Dorsolateral prefrontal cortex (tissue), 122 donors: ENCODE measurements at places on chromosomes 16 and 17.

GRCh38 chr17:73387746-73388577 lies 76.2 kb upstream of the CDC42EP4 start:
- DNase-seq: no peak

- no peak for DNase-seq
Measured at GRCh38 chr16:89089120-89089519, 4.5 kb upstream of the ACSF3 start.

GRCh38 chr17:15952048-15952532 lies 7.2 kb downstream of the ADORA2B start:
- no peak for DNase-seq

GRCh38 chr17:8408371-8408770 lies 10.7 kb upstream of the RNF222 start:
- no peak for DNase-seq

DNA sequence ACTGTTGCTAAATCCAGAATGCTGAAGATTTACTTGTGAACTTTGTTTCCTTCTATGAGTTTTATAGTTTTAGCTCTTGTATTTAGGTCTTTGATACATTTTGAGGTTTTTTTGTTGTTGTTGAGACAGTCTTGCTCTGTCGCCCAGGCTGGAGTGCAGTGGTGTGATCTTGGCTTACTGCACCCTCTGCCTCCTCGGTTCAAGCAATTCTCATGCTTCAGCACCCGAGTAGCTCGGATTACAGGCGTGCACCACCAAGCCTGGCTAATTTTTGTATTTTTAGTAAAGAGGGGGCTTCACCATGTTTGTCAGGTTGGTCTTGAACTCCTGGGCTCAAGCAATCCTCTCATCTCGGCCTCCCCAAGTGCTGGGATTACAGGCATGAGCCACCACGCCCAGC lies 14.4 kb downstream of the TENT4B start:
- no peak for DNase-seq

GRCh38 chr16:55521792-55522191 lies 12.9 kb downstream of the LPCAT2 start:
- no peak for DNase-seq

- no peak for DNase-seq
Measured at GRCh38 chr16:46986896-46987295, 13.4 kb upstream of the DNAJA2 start.

- no peak for DNase-seq
Measured at GRCh38 chr17:79410681-79411080, 200.2 kb downstream of the RBFOX3 start.

GRCh38 chr17:44543213-44543904 lies 13.9 kb upstream of the FZD2 start:
- no peak for DNase-seq

- no peak for DNase-seq
Measured at GRCh38 chr17:76078860-76079534, at the start of gene ZACN. Gene ZACN (plus strand): TSS chr17:76079182. CDS start chr17:76079265, 83 bp downstream.

DNA sequence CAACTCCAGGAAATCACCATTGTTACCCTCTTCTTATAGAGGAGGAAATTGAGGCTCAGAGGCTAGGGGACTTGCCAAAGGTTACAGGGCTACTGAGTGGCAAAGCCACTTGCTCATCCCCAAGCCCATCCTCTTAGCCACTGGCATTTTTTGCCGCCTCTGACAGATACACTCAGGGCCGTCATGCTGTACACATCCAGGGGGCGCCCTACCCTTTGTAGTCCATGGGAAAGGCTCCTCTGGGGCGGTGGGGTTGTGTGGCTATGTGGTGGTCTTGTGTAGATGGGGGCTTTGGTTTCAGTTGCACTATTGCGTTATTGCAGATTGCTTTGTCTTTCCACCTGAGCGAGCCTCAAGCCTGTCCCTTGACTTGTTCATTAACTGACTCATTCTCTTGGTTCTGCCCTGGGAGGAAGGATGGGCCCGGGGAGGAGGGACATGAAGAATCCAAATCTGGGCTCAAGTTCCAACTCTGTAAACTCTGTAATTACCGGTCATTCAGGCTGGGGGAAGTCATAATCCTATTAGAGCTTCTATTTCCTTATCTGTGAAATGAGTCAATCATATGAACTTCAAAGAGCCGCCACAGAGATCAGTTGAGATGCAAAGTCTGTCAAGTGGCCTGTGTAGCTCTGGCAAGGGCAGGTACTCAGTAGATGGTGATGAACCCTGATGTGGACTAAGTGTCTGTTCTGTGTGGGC lies 2.8 kb downstream of the NOS2 start:
- DNase-seq: no peak

DNA sequence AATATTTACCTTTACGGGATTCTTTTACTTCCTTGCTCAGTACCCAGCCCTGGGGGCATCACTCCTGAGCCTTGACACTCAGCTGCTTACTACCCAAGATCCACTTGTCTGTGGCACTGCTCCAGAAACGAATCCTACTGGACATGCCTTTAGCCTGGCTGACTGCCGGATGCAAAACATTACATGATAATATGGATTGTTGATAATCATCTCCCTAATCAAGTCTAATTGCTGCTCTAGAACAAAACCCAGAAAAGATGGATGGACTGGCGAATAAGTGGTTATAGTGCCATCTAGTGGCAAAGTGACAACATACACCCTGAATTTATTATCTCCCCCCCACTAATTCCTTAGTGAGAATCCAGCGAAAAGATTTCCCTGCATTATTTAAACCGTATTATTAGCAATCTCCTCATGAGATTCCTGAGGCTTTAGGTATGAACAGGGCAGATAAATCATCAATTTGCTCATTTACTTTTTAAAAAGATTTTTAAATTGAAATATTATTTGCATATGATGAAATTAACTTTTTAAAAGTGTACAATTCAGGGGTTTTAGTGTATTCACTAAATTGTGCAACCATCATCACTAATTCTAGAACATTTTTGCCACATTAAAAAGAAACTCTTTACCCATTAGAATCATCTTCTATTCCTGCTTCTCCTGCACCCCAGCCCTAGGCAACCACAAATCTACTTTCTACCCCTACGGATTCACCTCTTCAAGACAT lies 61.6 kb downstream of the RGS9 start:
- no peak for DNase-seq

DNA sequence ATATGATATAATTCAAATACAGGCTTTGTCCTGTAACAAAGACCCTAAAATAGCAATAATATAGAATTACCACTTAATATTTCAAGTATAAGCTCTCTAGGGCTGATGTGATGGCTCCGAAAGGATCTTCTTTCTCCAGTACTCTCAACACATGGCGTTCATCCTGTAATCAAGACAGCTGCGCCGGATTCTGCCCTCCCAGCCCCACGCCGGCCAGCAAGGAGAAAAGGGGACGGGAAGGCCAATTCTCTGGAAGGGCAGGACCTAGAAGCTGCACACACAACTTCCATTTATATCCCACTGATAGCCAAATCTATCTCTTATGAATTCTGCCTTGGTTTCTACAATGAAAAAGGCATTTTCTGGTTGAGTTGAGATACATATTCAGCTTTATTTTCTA lies 32.0 kb downstream of the CCDC182 start:
- DNase-seq: no peak

- no peak for DNase-seq
Measured at GRCh38 chr16:35170610-35171009, 1711.2 kb downstream of the TP53TG3F start.

GRCh38 chr17:45312477-45313420 lies 4.1 kb downstream of the MAP3K14 start:
- DNase-seq: no peak
